Activated T-cell treated with anti-CD3 and anti-CD28 coated beads, Interleukin-2, amount 50 U/mL, for 72 hours (primary cell): ENCODE measurements at places on chromosomes 5 and 9.
A peak's percentile ranks its signal among the peaks of the same experiment; 100 is the strongest.

GRCh38 chr9:121645003-121645402 is 6.4 kb upstream of the DAB2IP start:
- H3K36me3 ChIP-seq, result no peaks in the 10 kb centered on the region
- H3K4me3 ChIP-seq, result no peak overlapping the region
- DNase-seq, result no peak
- no peaks in the 10 kb centered on the region for H3K4me1 ChIP-seq
- no peak overlapping the region for H3K27ac ChIP-seq
- H3K27me3 ChIP-seq, result peaks cover 22% of the 10 kb centered on the region

- no peak overlapping the region for H3K4me3 ChIP-seq
- no peaks in the 10 kb centered on the region for H3K27me3 ChIP-seq
- H3K27ac ChIP-seq, result no peak overlapping the region
- H3K4me1 ChIP-seq, result no peaks in the 10 kb centered on the region
Measured at GRCh38 chr5:144183254-144183889, 12.7 kb downstream of the KCTD16 start.

GRCh38 chr5:150215979-150216944 is 26.4 kb downstream of the SLC6A7 start:
- H3K36me3 ChIP-seq, result no peaks in the 10 kb centered on the region
- no peaks in the 10 kb centered on the region for H3K4me1 ChIP-seq
- peaks cover 13% of the 10 kb centered on the region for H3K27me3 ChIP-seq
- no peak for DNase-seq
- no peak overlapping the region for H3K4me3 ChIP-seq

GRCh38 chr5:3276896-3277295 is 318.7 kb upstream of the IRX1 start:
- no peak for DNase-seq
- H3K36me3 ChIP-seq, result no peaks in the 10 kb centered on the region
- H3K27me3 ChIP-seq, result no peaks in the 10 kb centered on the region
- H3K27ac ChIP-seq, result no peak overlapping the region

GRCh38 chr9:16683326-16683725 is 187.1 kb downstream of the BNC2 start:
- H3K4me3 ChIP-seq, result no peak overlapping the region
- no peaks in the 10 kb centered on the region for H3K27me3 ChIP-seq
- no peak for DNase-seq
- no peaks in the 10 kb centered on the region for H3K36me3 ChIP-seq

DNA sequence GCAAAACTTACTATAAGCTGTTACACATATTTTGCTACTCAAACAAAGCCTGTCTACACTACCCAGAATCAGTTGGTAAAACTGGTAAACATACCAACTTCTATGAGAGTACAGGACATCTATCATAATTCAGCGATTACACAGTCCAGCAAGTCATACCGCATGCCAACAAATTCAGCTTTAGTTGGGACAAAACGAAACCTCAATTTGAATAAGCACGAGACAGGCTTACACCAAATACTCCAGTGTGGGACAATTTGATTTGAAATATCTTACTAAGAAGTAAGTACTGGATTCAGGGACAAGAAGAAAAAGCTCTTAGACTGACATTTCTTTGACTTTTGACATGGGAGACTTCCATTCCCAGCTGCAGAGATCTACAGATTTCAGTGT is 2.0 kb downstream of the NRG2 start:
- H3K4me3 ChIP-seq, result peak overlapping the region; percentile 73
- H3K27ac ChIP-seq, result peak overlapping the region; percentile 14
- H3K4me1 ChIP-seq, result peaks cover 7% of the 10 kb centered on the region
- H3K36me3 ChIP-seq, result peaks cover 2% of the 10 kb centered on the region
